ENCODE measurements at places on chromosomes 1 and 21.

- peak; percentile 81 for DNase-seq
Observed at GRCh38 chr1:67749844-67750690, 65.1 kb downstream of the GADD45A start.

- no peak for DNase-seq
Observed at GRCh38 chr1:11948822-11949458, 14.4 kb downstream of the PLOD1 start.

GRCh38 chr1:72662918-72663317, 380.6 kb upstream of the NEGR1 start:
- DNase-seq: no peak

- DNase-seq: no peak
Observed at GRCh38 chr1:175720023-175720422, 23.4 kb downstream of the TNR start.

DNA sequence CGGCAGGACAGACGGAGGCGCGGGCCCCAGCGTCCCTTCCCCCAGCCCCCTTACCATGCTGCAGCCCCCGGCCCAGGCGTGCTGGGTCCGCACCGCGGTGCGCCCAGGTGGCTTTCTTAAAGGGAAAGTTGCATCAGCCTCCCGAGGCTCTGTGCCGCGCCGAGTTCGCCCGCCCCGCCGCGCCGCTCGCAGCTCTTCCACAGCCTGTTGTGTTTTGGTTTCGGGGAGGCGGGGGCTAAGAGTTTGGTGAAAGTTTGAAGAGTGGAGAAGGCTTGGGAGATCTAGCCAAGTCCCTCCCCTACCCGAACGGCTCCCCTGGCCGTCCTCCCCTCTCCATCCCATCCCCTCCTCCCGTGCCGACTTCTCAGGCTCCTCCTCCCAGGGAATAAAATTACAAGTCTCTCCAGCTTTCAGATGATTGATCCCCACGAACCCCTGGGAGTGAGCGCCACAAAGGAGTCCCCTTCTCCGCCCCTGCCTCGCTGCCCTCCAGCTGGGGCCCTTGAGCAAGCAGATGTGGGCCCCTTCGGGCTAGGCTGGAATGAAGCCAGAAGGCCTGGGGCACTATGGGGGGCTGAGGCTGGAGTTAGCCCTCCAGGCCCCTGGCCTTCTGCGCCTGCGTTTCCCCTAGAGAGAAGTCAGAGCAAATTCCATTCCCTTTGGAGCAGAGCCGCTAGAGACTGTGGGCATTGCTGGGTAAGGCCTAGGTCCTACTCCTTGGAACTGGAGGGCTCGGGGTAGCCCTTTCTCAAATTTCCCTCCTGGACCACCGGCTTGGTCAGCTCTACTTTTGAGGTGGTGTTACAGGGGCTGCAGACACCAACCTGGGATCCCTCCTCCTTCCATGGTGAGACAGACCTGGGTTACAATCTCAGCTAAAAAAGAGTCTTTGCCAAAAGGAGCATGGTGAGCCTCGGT, at the start of gene SLC6A9:
SLC6A9 (minus strand) TSS at position 211 of the 918 bp plus-strand sequence. CDS start 7,185 bp downstream, outside the sequence.
- DNase-seq: no peak

DNA sequence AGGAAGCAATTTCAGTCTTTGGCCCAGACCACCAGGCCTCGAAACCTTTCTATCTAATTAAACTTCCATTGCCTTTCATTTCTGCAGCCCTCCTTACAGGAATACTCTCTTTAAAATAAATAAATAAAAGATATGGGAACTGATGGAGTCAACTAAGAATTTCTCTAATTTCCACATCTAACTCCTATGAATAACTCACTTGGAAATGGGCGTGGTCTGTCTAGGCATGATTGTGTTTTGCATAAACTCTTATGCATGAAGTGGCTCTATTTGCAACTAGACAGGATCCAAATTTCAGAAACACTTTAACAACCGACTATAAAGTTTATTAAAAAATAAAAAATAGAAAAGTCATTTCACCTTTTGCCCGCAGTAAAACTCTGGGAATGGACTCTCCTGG, 199.5 kb downstream of the ADSS2 start:
- no peak for DNase-seq

DNA sequence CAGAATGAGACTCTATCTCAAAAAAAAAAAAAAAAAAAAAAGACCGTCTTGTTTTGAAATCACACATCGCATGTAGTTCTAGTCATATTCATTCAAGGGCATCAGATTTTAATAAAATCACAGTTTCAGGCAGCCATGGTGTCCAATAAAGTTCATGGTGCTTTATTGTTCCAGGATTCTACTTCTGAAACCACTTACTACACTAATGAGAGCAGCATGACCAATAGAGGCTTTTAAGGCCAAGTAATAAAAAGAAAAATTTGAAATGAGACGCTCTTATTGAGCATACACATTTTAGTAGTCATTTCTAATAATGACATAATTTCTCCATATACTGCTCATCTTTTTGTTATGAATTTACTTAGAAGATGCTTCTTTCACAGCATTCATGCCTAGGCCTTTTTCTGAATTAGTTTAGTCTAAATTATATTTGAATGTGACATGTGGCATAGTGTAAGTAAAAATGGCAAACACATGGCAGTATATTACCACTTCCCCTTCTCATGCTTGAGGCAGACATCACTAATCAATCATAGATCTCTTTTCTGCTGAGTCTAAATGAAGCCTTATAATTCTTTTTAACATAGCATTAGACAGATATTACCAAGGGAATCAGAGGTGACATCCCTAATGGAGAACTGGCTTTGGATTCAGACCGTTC, 18.5 kb downstream of the NTMT2 start:
- no peak for DNase-seq

GRCh38 chr1:232602622-232603021, 27.3 kb downstream of the SIPA1L2 start:
- DNase-seq: no peak

GRCh38 chr1:235714205-235714897, 64.8 kb upstream of the GNG4 start:
- DNase-seq: no peak

DNA sequence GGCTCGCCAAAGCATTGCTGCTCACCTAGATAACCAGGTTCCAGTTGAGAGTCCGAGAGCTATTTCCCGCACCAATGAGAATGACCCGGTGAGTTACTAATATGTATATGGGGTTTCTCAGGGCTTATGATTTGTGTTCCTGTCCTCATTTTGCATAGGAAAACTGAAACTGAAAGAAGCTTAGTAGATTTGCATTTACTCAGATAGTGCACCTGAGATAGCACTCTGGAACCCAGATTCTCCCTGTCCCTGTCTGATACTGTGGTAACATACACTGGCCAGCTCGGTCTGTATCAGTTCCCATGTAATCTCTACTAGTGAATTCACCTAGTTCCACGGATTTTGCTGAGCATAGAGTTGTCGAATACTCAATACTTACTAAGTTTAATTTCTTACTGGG, 28.1 kb downstream of the DAP3 start:
- no peak for DNase-seq

DNA sequence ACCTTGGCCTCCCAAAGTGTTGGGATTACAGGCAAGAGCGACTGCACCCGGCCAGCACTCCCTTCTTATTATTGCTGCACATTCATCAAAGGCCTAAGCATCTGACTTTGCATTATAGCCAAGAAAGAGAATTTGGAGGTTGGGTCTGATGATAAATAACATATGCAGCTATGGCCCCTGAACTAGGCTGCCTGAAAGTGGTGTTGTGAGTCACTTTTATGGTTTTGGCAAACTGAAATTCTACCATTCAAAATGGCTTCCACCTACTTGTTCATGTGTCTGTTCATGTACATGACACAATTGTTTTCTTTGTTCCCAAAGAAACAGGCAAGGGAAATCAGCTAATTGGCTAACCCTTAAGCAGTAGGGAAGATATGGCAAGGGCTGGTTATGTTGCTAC, 25.0 kb upstream of the UAP1 start:
- DNase-seq: no peak

GRCh38 chr1:31396633-31397351, 16.2 kb upstream of the SERINC2 start:
- DNase-seq: no peak

DNA sequence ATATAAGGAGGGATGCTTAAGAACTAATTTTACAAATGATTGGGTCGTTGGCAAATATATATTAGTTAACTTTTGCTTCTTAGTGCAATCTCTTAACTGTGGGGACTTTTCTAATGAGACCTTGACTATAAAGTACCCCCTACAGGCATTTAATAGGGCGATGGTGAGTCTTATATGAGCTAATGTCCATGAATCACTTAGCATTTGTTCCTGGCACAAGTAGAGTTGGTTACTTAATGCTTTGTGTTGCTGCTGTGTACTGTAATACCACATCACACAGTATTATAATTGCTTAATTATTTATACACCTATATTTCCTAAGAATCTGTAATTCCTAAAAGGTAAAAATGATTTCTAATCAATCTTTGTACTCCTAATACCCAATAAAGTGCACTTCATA, 25.3 kb upstream of the TMCO1 start:
- no peak for DNase-seq

GRCh38 chr21:42350927-42351426, at the start of gene TFF2:
TFF2 (minus strand) TSS chr21:42350994; CDS start chr21:42350957, 37 bp downstream.
- DNase-seq: no peak

- DNase-seq: no peak
Observed at GRCh38 chr1:2232916-2233438, 4.9 kb downstream of the SKI start.

DNA sequence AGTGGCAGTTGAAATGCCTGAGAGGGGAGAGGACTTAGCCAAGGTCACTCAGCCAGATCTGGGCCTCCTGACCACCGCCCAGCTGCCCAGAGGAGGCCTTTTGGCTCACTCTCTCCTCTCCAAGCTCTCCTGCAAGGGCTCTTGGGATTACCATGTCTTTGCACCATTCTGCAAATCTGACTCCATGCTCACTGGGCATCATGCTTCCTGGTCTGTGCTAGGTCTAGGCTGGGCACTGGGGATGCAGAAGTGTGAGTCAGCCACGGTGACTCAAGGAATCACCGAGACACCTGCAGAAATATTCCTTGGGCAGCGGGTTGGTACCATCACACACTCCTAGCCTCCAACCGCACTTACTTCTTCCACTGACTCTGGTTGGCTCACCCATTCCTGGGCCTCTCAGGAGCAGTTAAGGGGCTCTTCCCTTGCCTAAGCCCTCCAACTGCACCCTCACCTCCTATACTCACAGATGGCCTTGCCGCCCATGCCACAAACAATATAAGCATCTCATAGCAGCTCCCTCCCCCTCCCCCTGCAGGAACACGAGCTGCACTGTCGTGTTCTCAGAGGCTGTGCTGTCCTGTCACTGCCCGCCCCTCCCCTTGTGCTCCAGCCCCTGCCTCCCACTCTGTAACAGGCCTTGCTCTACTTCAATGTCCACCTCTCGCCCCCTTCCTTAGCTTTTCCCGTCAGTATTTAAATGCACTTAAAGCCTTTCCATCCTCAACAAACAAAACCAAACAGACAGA, 34.8 kb downstream of the CDCP2 start:
- no peak for DNase-seq

Measured in NCI-H2107 (cell line).